ENCODE measurements at places on chromosomes 12 and 14. TPM values are rescaled to one million over a fixed set of nuclear protein-coding genes. Genes with fewer than 3 reads are reported as not detected.

The KRT78 gene
- total RNA-seq = not detected

The KLRB1 gene
- total RNA-seq = not detected

The TULP3 gene
- 31.1 TPM for total RNA-seq

The ADAM21 gene
- 0.36 TPM for total RNA-seq

The GLT8D2 gene
- 33.5 TPM for total RNA-seq
